ENCODE measurements at places on chromosomes 3 and 15.

GRCh38 chr15:81373775-81374395 is at the start of gene TMC3:
Gene TMC3, minus strand, starts transcription at chr15:81374213. Its CDS starts 136 bp downstream, at chr15:81374077.
- DNase-seq, result no peak

- DNase-seq, result no peak
Observed at GRCh38 chr3:61250784-61251173, 473 bp downstream of the FHIT start.

- no peak for DNase-seq
Observed at GRCh38 chr3:182092662-182093262, 381.0 kb downstream of the SOX2 start.

DNA sequence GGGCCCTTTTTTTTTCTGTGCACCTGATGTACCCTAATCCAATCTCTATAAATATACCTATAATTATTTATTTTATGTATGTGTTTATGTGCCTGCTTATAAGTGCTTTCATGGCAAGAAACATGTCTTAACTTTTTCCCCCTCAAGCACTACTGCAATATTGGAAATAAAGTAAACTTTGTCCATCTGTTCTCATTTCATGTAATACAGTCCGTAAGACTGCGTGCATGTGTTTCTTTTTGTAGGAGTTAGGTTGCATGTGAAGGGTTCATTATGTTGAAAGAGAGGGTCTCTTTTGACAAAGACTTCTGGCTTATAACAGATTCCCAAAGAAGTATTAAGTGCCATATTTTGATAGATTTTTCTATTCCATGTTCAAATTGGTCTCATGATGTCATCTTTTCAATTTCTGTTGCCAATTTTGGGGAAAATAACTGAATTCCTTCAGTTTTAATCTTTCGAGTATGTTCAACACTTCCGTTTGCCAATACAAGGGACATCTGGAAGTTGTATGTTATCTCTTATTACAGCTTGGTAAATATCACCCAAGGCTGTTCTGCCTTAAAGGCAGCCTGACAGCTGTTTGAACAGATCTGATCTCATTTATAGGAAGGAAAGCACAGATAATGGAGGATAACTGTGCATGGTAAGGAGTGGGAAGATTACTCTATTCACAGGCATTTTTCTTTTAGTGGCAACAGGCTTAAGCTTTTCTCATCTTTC is 273.1 kb upstream of the SGO1 start:
- no peak for DNase-seq

DNA sequence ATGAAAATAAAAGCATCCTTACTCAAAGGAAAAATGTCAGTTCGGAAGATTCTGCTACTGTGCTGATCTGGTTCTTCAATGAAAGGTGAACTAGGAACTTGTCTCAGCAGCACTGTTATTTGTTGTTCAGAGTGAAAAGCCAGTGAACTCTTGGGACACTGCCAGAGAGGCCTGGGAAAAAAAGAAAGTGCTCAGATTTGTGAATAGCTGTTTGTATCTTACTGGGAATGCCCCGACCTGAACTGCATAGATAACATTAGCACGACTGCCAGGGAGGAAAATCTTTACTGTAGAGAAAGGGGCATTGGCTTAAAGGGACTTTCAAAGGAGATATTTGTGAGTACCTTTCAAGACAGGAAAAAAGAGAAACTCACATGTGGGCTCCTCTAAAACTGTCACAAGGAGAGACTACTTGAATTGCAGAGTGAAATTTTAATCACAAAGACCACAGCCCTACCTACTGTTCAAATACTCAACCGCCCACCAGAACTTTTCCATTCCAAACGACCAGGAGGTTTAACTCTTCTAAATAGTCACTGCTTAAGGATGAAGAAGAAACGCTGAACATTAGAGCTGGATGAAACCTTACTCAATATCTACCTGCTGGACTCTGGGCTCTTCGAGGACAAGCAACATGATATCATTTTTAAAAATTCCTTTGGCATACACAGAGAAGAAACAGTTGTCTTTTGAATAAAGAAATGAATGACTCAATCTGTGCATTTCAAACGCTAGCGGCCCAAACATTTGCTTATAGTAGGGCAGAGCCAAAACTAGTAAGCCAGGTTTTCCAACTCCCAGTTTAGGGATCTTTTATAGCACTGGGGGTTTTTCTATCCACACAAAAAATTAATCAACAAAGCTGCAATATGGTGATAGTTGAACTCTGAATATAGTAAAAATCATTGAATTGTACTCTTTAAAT is 13.4 kb downstream of the TAMM41 start:
- no peak for DNase-seq

DNA sequence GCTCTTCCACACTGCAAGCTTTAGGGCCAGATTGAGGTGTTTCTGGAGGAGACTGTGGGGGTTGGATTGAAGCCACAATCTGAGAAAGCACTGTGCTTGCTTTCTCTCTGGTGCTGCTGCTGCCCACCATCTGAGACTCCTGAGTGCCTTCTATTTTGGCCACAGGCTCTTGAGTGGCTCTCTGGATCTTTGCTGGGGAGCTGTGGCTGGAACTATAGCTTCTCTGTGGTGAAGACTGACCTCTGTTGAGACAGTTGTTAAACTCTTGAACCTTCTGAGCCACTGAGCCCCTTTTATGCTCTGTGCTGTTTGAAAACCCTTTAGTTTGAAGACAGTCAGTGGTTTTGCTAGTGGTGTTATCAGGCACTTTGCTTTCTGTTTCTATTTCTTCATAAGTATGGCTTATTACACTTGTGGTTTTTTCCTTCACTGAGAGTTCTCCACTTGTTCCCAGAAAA is 108.7 kb upstream of the TSPAN3 start:
- DNase-seq, result no peak

DNA sequence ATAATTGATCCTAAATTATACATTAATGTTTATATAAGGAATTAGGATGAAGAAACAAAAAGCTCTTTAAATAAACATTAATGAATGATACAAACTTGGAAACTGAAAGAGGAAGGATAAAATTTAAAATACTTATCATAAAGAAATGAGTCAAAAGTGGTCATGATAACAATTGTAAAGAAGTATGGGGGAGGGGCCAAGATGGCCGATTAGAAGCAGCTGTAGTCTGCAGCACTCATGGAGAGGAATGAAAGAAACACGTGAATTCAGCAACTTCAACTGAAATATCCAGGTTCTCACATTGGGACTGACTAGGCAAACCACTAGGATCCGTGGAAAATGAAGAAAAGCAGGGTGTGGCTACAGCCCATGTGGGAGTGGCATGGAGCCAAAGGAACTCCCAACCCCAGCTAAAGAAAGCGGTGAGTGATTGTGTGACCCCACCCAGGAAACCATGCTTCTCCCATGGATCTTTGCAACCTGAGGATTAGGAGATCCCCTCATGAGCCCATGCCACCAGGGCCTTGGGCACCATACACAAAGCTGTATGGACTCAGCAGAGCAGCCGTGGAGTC is 13.1 kb upstream of the CP start:
- DNase-seq, result no peak

DNA sequence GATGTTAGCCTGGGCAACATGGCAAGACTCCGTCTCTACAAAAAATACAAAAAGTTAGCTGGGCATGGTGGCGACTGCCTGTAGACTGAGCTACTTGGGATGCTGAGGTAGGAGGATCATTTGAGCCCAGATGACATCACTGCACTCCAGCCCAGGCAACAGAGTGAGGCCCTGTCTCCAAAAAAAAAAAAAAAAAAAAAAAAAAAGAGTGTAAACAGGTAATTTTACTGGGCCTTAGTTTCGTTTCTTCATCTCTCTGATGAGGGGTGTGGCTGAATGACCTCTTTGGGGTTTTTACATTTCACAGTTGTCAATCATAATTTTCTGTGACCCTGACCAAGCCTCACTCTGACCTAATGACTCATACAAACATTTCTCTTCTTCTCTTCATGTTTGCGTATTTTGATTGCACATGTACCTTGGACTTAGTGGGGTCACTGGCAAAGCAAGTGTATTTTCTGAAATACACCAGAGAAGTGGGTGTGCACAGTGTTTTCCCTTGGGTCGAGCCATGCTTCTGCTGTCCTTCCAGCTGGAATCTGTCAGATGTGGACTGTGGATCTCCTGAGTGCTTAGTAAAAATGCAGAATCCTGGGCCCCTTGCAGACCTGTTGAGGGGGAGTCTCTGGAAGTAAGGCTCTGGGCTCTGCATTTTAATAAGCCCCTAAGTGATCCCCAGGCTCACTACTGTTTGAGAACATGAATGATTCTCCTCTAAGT is 140.5 kb downstream of the FNDC3B start:
- DNase-seq, result no peak

DNA sequence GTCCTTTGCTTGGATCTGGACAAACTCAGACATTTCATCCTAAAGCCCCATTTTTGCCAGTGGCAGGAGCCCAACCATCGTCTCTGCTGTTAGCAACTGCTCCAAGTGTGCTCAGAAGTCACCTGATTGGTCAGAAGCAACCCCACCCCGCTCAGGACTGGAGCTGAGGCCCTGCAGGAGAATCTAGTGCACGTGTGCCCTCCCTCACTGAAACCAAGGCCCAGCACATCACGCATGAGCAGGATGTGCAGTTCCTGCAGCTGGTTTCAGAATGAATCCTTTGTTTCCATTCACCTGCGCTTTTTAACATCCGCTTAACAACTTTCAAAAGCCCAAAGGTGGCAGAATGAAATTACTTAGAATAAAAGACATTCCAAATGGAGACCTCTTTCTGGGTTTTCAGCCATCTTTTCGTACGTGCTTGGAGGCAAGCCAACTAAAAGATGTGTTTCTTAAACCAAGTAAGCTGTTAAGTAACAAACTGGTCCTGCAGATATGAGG is 81.2 kb downstream of the SRGAP3 start:
- no peak for DNase-seq

DNA sequence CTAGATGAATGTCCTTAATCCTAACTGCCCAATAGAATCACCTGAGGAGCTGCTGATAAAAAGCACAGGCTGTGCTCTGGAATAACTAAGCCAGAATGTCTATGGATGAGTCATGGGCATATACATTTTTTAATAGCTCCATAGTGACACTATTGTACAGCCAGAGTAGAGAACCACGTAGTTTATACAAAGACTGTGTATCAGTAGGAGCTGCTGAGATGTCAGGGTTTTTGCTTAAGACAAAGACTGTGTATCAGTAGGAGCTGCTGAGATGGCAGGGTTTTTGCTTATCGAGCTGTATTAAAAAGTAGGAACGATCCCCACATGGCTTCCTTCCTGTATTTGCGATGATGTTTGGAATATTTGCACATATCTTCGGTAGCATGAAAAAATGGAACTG is 137.4 kb downstream of the SV2B start:
- no peak for DNase-seq

DNA sequence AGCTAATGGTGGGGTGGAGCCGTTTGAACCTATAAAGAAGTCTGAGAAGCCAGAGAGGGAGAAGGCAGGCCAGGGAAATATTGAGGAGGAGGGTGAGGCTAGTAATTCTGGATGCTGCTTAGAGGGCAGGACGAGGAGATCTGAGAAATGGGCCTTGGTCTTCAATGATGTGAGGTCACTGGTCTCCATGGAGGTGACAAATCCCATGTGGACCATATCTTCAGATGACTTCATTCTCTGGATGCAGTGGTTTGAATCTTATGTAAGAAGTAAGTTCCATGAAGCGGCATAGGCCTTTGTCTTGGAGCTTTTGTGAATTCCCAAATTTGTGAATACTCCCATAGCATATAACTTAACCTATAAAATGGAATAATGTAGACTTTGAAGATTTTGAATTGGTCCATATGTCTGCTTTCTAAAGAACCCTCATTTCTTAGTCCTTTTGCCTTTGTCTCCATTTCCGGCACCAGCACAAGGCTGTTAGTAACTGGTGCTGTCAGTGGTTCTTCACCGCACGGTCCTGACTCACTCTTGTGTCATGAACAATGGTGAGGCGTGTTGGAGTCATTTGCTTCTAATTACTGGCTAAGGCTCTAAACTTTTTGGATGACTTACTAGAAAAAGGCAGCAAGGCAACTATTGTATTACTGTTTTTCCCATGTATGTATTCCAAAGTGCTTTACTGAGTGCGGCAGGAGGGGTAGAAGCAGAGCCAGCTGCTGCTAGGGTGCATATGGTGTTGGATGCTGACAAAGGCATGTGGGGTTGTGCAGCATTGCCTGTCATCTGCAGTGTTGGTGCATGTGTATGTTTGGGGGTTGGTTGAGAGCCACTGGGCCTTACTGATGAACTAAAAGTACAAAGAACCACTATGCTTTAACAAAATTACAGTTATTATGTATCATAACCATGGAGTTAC is 279.3 kb upstream of the C2CD4B start:
- DNase-seq, result no peak

DNA sequence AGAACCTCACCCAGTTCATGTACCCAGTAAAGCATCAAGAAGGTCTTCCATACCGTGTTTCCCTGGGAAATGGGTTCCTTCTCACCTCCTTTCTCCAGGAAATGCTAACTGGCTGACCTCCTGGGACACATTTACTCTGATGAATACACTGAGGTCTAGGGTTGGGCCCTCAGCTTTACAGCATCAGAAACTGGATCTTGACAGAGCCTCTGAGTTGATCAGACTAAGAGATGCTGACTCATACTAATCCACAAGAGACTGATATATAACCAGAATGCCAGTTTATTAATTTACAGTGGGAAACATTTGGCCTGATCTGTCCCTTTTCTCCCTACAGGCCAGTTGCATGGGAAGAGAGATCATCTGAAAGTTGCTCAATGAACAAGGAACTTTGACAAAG is 55.8 kb downstream of the GTF2E1 start:
- DNase-seq, result no peak

DNA sequence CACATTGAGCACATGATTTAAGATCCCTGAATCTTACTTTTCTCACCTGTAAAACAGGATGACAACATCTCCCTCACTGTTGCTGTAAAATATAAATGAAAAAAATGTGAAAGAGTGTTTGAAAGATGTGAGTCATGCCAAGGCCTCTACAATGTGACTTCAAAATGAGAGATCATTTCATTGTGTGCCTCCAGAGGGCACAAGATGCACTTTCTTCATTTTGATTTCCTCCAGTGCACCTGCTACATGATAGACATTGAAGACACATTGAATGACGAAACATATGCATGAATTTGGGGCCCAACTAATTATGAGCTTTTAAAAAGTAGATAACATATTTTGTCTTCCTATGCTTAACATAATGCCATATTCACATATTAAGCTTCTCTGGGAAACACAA is 170.3 kb downstream of the MOBP start:
- DNase-seq, result no peak

GRCh38 chr3:11283139-11283475 is 10.9 kb downstream of the ATG7 start:
- no peak for DNase-seq

DNA sequence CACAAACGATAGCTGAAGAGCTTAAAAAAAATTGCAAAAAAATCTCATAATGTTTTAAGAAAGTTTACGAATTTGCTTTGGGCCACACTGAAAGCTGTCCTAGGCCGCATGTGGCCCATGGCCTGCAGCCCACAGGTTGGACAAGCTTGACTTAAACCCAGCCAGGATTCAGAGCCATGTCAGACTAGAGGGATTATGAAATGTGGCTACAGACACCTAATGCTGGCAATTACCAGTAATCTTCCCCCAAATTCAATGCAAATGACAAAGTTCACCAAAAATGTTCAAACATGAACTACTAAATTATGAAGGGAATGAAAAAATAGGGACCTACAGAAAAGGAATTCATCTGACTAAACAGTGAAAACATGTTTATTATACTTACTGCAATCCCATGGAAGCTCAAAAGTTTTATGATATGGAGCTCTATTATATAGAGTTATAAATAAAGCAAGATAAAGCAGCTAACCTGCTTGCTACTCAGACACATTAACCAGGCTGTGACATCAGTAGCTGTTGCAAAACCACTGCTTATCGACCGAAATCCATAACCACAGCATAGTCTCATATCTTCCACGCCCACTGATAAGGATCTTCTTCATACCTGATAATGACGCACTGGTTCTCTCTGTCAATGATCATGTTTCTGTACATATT is 49.2 kb downstream of the LDHAL6B start:
- DNase-seq, result no peak

GRCh38 chr15:42070279-42070975 is 23.9 kb downstream of the PLA2G4D start:
- no peak for DNase-seq

Data from activated naive CD4-positive, alpha-beta T cell (primary cell).